ENCODE measurements at places on chromosomes 1 and 21.

DNA sequence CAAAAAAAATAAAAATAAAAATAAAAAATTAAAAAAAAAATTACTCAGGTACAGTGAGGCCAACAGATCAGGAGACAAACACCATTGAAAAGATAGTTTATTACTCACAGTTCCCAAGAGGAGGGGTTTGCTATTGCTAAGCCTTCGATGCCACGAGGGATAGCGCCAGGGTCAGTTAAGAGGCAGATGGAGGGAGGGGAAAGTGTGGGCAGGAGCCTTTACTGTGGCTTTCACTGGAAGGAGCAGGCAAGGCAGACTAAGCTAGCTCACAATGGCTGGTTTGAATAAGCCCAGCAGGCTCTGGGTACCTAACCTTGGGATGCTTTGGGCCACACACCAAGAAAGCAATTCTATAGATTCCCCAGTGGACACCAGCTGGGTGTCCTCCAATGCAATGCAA lies 12.7 kb upstream of the RNF187 start:
- no peak for DNase-seq

DNA sequence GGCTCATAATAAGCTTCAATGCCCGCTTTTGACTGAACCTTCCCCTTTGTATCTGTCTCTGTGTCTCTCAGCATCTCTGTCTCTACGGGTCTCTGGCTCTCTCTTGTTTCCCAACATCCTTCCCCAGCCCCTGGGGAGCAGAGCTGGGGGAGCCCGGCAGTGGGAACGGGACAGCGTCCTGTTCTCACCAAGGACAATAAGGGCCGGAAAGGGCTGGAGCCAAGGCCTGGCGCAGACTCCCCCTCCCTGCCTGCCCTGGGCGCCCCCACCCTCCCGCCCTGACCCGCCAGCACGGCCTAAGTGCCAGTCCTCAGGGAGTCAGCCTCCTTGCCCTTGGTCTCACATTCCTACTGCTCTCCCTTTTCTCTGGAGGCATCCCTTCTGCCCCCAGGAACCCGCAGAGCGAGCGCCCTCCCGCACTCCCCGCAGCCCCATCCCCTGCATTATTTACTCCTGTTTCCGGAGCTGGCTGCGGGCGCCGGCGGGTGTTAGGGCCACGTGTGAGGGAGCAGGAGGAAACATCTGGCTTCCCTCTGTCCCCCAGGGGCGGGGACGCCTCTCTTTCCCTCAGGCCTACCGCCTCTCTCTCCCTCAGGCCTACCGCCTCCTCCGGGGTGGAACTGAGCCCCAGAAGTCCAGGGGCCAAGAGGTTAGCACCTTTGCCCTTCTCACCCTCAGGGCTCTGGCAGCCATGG lies 6.5 kb downstream of the KRTCAP2 start:
- no peak for DNase-seq

DNA sequence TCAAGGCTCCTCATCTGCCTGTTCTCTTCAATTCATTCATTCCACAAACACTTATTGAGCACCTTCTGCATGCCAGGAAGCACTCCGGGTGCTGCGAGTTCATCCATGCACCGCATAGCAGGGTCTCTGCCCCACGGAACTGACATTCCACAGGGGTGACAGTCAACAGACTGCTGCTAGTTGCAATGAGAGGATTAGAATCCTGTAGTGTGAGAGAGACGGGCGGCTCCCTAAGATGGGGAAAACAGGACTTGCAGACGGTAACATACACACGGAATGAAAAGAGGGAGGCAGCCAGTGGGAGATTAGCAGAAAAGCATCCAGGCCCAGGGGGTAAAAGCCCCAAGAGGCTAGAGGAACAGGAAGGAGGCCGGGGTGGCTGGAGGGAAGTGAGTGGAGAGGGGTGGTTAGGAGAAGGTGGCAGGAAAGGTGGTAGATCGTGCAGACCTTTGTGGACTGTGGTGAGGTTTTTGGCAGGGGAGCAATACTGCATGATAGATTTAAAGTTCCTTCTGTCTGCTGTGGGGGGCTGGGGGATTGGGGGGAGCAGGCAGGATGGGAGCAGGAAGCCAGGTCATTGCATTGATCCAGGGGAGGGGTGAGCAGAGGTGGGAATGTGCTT lies 6.6 kb downstream of the TNFRSF8 start:
- DNase-seq: no peak

DNA sequence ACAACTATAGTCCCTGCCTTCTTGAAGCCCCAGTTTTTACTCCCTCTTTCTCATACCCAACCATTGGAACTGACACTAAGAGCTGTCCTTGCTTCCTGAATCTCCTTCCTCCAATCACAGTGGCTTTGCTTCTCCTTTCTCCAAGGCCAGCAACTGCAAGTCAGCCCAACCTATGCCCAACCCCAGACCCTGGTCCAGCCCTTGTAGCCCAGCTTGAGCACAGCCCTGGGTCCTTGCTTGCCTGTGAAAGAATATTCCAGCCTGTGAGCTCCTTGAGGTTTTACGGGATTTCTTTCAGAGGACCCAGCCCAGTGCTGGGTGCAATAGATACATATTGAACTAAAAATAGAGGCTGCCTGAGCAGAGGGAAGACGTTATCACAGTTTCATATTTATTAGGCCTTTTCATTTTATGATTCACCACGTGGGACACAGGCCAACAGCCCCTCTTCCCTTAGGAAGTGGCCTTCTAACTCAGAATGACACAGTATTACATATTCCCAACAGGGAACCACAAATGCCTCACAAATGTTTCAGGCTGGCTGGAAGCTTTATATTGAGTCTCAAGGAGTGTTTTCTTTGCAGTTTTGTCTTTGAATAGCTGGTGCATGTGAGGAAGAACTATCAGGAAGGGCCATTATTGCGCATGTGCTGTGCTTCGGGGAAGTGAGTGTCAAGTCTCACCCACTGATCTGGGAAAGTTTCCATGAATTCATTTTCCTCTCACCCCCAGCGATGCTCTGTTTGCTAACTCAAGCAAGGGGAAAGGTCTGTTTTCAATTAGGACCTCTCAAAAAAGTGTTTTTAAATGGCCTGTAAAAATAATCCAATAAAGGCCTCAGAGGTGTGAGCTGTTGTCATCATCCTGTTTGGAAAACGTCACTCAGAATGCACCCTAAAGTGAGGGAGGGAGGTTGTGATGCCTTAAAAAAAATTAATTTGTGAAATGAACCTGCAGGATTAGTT lies 92.3 kb upstream of the NFIA start:
- no peak for DNase-seq

- DNase-seq: no peak
These were observed 83.0 kb upstream of the BACH1 start for GRCh38 chr21:29215709-29216108.

DNA sequence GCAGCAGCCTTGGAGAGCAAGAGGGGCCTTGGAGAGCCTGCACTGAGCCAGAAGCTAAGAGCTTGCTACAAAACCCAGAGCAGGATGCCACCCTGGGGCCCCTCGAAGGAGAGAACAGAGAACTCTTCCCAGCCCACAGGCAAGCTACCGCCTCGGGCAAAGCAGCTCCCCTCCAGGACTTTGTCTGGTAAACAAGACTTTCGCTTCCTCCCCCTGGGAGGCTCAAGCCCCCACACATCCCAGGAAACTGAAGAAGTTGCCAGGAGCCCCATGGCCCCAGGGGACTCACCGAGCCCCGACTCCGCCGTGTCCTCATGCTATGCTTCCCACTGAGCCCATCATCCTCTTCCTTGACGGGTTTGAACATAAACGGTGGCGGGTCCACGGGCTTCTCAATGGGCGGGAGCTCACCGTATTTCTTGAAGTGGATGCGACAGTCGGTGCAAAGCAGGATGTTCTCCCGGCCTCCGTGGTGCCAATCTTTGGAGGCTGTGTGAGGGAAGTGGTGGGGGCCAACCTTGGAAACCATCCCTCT lies 45.9 kb downstream of the SLC45A1 start:
- DNase-seq: no peak

Measured in stimulated activated CD8-positive, alpha-beta memory T cell treated with anti-CD3 and anti-CD28 coated beads, Interleukin-15, amount 100 ng/mL, for 4 hours (primary cell).